NCI-H526 treated with DMSO at 0.1 percent for 48 hours (cell line): ENCODE measurements at places on chromosomes 3 and 15.

GRCh38 chr3:140920029-140920428, 21.6 kb upstream of the SLC25A36 start:
- DNase-seq: no peak

- DNase-seq: no peak
Measured at GRCh38 chr3:187012609-187013051, 82.3 kb downstream of the ST6GAL1 start.

- DNase-seq: no peak
Measured at GRCh38 chr3:187946163-187946691, 201.0 kb upstream of the BCL6 start.

GRCh38 chr15:80837006-80837405, 57.8 kb downstream of the CEMIP start:
- no peak for DNase-seq

DNA sequence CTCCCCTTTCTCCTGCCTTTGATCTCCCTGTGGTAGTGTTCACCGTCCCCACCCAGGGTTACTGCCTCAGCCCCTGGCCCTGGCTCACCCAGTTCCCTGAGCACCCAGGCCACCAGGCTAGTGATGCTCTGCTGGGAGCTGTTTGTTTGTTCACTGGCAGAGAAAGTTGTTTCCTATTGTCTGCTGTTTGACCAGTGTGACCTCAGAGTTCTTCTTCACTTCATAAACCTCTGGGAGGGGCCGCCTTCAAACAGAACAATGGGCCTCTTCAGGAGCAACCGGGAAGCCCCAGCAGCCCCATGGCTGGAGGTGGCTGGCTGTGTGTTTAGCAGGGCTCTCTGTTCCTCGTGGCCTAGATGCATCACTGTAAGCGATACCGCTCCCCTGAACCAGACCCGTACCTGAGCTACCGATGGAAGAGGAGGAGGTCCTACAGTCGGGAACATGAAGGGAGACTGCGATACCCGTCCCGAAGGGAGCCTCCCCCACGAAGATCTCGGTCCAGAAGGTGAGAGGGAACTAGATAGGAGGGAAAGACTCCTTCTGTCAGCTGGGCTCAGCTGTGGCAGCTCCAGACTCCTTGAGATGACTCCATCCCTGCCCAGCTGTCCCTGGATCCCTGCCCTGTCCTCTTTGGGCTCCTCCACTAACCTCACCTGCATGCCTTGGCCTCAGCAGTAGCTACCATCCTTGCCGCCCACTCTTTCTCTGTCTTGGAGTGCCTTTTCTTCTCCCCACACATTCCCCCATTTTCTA, 3.4 kb downstream of the CLK3 start:
- no peak for DNase-seq

DNA sequence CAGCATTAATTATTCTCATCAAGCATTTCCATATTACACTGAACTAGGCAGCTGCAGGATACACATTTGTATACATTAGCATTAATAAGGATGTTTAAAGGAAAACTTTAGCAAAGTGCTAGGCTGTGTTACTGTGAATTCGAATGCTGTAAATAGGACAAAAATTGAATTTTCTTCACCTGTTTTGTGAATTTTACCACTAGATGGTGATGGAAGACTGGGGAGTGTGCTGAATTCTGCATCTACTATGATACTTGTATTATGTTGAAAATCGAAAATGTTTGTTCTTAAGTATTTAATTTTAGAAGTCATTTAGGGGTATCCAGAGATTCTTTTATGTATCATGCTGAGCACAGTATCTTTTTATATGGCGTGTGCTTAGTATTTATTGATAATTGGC, 12.3 kb upstream of the P2RY14 start:
- peak; percentile 47 for DNase-seq

DNA sequence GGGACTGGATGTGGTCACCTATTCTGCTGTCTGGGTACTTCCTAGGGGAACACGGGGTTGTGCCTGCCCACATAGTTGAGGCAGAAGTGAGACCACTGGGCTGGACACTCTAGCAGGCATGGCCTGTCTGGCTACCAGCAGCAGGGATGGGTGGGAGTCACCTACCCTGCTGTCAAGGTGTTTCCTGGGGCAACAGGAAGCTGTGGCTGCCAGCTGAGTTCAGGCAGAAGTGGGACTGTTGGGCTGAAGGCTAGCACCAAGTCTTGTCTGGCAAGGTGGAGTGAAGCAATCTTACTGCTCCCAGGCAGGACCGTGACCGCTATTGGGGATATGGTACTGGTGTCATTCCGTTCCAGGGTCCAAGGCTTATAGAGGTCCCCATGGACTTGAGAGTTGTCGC, 20.3 kb upstream of the ZDHHC23 start:
- no peak for DNase-seq

DNA sequence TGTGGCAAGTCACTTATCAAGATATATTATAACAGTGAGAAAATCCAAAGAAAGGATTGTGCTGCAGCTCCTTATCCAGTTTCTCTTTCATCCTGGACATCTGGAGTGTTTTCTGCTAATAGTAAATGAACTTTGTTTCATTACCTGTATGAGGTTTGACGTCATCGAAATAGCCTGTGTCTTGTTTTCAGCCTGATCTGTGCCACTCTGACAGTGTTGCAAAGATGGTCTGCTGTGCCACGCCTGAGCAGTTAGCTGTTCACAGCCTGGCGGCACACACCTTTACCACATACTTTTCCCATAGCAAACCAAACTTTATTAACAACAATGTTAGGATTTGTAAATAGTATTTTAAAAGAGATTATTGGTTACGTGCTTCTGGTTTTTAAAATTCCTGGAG, 34.0 kb downstream of the YEATS2 start:
- no peak for DNase-seq

- no peak for DNase-seq
Measured at GRCh38 chr3:193944518-193944884, 191.4 kb upstream of the HES1 start.

DNA sequence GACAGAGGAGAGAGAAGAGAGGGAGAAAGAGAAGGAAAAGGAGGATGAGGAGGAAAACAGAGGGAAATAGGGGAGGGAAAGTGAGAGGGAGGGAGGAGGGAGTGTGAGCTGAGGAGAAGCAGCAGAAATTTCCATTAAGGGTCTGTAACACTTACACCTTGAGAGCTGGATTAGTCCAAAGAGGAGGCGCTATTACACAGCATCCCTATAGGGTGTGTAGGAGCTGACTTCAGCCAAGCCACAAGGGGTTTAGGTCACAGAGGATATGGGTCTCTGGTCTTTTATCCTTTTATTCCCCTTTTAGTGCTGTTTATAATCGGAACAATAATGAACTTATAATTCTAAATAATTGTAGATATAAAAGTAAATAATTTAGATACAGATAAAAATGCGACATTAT, 230.4 kb downstream of the GABRG3 start:
- DNase-seq: no peak

- DNase-seq: no peak
Measured at GRCh38 chr3:136856665-136857064, 5.3 kb upstream of the NCK1 start.

DNA sequence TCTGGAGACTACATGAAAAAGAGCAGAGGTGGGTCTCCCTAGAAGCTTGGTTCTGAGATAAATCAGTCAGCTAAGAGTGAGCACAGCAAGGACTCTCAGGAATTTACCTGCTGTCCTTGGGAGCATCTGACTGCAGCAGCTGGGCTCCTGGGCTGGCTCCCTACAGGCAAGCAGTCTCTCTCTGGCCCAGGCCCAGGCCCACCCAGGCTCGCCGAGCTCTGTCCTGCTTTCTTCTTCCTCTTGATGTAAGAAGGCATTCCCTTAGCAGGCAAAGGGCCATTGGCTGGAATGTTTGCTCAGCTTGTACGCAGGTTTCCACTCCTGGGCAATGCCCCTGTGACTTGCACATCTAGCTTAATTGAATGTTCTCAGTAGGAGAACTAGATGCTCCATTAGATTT, 4.3 kb upstream of the RBP2 start:
- DNase-seq: no peak

DNA sequence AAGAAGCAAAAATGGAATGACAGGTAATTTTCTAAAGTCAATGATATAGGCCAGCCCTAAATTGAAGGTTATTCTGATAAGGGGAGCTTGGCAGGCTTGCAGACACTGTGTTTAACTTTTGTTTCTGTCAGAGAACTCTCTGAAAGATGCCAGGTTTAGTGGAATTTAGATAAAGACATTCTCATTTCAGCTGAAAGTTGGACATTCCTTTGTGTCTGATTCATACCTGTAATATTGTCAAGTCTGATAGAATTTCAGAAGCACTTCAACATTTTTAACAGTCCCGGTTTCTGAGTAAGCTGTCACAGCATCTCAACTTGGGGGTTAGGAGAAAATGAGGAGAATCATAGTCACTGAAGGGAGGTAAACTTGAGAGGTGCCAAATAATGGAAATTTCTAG, 84.0 kb downstream of the DIPK2A start:
- DNase-seq: no peak

DNA sequence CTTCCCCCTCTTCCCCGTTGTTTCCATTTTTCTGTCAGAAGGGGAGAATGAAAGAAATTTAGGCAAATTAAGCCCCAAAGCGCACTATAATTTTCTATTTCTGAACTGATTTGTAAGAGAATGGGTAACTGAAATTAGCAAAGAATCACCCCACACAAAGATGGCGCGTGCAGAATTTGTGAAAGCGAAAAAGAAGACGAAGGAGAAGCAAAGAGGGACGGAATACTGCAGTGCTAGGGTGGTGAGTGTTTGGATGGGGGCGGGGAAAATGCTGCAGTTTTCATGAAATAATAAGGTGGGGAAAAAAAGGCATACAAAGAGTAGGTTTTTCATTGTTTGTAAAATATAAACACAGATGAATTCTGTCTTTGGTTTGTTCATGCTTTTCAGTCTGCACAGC, 4.6 kb upstream of the CTNNB1 start:
- no peak for DNase-seq

DNA sequence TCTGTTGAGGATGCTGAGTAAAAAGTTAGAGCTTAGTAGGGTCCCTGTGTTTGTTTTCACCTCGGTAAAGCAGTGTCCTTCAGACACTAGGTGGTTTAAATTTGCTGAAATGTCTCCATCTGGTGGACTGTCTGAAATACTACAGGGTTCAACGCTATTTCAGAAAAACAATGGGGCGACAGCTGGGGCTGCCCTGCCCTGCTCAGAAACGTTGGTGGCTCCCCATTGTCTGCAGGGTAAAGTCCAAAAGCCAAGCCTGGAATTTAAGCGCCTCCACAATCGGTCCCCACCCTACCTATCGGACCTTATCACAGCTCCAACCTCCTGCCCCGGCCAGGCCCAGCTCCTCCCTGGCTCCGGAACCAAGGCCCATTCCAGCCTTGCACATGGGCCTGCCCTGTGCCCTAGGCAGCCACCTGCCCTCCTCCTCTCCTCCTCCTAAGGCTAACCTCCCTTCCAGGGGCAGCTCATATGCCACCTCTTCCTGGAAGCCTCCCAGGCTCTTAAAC, 4.3 kb upstream of the TSEN2 start:
- peak; percentile 47 for DNase-seq

DNA sequence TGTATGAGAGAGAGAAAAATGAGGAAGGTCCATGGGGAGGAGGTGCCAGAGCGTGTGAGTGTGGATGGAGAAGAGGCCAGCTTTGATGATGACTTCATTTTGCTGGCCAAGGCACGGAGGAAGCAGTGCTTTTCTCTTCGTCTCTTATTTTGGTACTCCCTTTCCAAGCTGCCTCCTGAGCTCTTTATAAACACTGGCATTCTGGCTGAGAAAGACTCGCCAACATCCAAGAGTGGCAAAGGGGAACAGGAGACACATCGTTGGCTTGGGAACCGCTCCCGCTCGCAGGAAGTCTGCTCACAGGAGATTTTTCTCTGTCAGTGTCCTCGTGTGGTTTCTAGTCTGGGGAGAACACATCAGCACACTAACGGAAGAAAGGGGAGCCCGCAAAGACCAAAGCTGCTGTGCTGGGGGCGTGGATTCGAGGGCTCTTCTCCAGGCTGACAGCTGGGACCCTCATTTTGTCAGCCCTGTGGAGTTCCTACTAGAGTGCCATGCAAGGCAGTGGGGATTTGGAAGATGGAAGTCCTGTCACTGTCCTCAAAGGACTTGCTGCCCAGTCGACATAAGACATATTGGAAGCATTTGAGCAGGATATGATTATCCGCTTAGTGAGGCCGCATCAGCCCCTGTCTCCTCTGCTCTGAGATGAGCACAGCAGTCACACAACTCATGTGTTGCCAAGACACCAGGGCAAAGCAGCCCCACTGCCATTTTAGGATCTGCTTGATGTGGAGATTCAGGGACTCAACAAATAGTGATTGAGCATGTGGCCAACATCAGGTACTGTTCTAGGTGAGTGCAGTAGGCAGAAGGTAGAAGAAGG, 8.0 kb upstream of the SEMA4B start:
- no peak for DNase-seq

- peak; percentile 44 for DNase-seq
Measured at GRCh38 chr3:48989796-48990635, at the start of gene P4HTM. Gene P4HTM (plus strand): TSS chr3:48990241. CDS start chr3:48990257, 16 bp downstream.

DNA sequence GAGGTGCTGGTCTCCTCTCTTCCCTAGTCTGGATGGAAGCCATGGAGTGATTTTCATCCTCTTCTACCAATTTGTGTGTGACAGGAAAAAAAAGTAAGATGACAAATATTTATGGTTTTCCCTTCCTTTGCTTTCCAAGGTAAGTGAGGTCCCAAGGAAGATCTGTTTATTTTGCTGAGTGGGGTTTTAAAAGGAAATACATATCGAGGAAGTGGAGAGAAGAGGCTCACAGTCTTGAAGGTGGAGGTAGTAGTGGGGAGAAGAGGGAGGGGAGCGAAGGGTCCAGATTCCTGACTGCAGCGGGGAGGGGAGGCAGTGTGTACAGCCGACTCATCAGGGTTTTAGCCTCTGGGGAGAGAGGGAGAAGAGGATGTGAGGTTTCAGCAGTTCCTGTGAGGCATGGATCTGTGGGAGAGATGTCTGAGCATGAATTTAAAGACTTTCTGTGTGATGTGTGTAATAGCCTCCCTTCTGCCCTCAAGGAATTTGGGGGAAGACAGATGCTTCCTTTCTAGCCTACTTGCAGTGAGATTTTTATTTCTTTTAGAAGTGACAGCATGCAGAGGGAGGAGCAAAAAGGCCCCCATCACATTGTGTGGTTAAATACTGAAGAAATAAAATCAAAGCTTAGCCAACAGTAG, 272.4 kb downstream of the THRB start:
- DNase-seq: no peak

- DNase-seq: no peak
Measured at GRCh38 chr3:107268469-107268868, 108.8 kb upstream of the CCDC54 start.

- no peak for DNase-seq
Measured at GRCh38 chr3:133931084-133931483, 35.4 kb upstream of the RAB6B start.

GRCh38 chr15:101451266-101451799, 38.2 kb downstream of the PCSK6 start:
- no peak for DNase-seq

GRCh38 chr3:138824114-138824506, 10.6 kb downstream of the PIK3CB start:
- no peak for DNase-seq
